ENCODE measurements at places on chromosomes 13 and 19.

DNA sequence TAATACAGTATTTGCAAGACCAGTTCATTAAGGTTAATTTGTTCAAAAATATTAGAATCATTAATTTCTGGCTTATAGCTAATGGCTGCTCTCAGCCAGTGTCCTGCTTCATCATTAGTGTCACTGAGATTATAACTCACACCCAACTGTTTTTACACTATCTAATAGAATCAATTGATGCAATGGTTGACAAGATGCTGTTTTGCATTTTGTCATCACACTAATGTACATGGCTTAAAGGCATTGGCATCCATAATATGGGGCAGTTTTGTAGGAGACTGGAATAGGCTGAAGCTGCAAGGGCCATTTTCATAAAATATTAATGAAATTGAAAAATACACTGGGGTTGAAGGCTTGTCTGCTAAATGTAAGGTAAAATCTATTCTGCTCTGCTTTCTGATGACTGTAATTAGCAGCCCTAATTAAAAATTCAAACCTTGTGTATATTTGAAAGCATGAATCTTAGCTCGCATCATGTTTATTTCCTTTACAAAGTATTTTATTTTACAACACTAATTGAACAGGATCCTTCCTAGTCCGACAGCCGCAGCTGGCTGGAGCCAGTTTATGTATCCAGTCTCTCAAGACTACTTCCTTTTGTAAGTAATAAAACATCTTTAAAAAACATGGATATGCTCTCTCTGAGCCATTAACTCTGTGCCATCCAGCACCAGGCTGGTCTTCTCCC lies 296.7 kb downstream of the POU4F1 start:
- DNase-seq: no peak

- DNase-seq: no peak
Observed at GRCh38 chr19:48714759-48715675, 4.5 kb downstream of the MAMSTR start.

DNA sequence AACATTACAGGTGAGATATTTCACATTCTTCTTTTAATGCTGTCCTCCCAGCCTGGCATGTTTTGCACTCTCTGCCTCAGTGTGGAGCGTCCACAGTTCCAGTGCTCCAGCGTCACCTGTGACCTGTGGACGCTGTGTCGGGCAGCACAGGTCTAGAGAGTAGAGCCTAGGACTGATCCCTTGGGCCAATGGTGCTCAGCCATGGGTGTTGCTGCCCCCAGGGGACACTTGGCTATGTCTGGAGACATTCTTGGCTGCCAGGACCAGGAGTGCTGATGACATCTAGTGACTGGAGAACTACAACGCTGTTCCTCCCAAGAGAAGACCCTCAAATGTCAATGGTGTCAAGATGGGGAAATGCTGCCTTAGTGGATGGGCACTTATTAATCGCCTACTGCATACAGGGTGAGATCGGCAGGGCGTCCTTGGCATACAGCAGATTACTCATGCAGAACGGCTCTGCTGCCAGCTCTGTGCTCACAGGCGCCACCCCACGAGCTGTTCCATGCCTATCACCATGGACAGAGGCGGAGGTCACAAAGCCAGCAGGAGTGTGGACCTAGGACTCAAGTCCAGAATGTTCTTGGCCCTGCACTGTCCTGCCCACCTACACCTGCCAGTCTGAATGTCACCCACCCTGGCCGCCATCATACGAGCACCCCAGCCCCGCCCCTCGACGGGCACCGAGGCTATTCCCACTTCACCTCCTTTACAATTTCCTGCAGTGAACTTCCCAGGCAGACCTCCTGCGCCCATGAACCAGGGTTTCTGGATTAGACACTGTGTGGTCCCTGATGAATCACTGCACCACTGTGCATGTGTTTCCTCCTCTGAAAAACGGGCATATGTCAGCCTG lies 13.9 kb upstream of the MADCAM1 start:
- no peak for DNase-seq

DNA sequence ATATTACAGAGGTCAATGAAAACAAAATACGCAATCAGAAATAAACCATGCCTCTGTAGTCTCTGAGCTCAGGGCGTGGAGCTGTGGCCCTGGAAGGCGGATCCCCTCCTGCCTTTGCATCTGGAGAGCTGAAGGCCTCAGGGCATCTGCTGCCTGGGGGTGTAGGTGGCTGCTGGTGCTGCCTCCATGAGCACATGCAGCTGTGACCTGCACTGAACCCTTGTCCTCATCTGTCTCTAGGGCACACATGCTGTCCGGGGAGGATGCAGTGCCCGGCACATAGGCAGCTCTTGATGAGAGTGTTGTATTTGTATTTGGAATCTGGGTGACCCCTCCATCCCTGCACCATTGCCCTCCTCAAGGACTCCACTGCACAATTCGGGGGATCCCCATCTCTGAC lies 185.7 kb downstream of the TEX29 start:
- no peak for DNase-seq

DNA sequence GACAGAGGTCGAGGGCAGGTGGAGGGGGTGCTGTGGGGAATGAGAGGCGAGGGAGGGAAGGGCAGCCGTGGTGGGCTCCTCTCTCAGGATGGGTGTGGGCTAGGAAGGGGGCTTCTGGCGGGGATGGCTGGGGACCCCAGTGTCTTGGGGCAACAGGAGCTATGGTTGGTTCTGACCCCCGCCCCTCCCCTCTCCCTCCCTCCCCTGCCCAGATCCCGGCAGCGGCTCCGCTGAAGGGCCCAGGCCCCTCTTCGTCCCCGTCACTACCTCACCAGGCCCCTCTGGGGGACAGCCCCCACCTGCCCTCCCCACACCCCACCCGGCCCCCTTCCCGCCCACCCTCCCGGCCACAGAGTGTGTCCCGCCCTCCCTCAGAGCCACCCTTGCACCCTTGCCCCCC lies 19.3 kb upstream of the EHD2 start:
- no peak for DNase-seq

DNA sequence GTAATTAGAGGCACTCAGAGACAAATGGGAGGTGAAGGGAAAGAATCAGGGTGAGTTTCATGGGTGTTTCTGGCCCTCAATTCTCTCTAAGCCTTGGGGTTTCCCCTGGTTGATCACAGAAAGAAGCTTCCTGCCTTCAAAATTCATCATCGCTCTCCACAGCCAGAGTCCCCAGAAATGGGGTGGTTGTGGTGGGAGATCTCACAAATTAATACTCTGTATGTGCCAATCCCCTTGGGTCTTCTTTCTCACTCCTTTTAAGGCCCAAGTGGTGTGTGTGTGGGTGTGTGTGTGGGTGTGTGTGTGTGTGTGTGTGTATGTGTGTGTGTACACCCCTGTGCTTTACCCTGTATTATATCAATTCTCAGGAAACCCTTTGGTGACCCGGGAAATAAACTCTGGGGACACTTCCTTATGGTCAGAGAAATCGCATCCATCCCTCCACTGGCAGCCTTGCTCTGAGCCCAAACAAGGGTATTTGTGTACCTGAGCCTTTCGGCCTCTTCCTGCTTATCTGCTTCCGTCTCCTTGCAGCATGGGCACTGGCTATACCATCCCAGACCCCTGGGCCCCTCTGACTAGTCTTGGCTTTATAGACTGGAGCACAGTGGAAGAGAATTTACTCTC lies 2.8 kb upstream of the FCGBP start:
- DNase-seq: no peak

- DNase-seq: no peak
Observed at GRCh38 chr19:54654447-54655321, 8.1 kb upstream of the LILRB4 start.

GRCh38 chr13:27372896-27373295 lies 51.5 kb upstream of the GTF3A start:
- no peak for DNase-seq

DNA sequence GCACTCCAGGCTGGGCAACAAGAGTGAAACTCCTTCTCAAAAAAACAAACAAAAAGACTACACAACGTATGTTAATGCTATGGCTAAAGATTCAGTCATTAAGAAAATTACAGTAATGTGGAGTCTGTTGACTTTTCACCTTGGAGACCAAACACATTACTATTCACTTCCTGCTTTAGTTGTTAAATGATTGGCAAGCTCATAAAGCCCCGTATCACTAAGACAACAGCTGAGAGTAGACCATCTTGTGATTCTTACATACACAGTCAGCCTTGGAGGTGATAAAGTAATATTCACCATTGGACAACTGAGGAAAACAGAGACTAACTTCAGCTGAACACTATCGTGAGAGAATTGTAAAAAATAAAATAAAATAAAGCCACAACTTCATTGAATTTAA lies 86.5 kb downstream of the KCTD12 start:
- DNase-seq: no peak

DNA sequence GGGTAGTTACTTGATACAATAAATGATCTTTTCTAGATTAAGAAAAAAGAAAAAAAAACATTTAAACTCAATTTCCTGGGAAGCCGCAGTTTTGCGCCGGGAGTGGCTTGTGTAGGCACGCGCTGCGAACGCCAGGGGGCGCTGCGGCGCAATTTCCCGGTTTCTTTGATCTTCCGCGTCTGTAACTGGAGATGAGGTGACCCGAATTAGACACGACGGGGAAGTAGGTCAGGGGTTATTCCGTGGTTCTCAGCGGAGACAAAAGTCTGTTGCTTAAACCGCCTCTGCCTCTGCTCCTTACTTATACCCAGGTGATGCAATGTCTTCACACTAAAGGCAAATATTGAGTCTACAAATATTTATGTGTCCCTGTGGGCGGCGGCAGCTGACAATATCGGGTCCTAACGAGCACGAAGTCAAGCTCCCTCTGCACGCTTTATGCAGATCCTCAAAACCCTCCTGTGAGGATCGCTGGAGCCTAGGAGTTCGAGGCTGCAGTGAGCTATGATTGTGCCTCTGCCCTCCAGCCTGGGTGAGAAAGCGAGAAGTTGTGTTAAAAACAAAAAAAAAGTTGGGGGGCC lies 15.2 kb downstream of the STXBP2 start:
- DNase-seq: peak; percentile 55

- no peak for DNase-seq
Observed at GRCh38 chr19:55647732-55648584, at the start of gene CCDC106. TSS of gene CCDC106 (plus strand) at chr19:55648212. CDS start at chr19:55649047, 835 bp downstream.

GRCh38 chr19:2142173-2142829 lies 9.1 kb downstream of the AP3D1 start:
- no peak for DNase-seq

DNA sequence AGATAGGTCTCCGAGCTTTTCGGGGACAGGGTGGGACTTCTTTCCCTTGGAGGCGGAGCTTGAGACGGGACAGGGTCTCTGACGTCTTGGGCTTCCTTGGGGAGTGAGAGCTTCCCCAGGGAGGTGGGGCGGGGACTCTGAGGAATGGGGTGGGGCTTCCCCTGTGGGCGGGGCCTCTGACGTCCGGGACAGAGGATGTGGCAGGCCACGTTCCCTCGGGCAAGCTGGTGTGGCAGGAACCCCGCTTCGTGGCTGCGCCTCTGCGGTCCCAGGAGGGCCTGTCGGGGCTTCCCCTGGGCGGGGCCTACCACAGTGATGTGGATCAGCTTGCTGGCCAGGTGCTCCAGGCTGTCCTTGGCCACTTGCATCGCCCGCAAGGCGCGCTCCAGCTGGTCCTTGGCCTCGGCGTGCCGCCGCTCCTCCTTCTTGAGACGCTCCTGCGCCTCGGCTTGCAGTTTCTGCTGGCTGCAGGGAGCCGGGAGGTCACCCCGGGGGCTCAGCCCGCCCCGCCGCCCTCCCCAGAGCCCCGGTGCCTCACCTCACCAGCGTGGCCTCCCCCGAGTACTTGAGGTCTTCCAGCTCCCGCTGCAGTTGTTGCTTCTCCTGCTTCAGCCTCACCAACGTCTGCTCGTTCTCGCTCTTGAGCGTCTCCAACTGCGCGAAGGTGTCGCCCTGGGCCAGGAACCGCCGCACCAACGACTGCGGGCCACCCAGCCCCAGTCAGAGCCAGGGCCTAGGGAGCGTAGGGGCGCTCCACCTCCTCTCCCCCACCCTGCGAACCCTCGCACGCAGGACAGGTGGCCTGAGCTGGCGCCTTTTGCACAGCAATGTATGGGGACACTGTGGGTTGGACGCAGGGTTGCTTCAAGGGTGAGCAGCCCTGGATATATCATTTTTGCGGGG lies 3.3 kb upstream of the RGL3 start:
- DNase-seq: no peak

DNA sequence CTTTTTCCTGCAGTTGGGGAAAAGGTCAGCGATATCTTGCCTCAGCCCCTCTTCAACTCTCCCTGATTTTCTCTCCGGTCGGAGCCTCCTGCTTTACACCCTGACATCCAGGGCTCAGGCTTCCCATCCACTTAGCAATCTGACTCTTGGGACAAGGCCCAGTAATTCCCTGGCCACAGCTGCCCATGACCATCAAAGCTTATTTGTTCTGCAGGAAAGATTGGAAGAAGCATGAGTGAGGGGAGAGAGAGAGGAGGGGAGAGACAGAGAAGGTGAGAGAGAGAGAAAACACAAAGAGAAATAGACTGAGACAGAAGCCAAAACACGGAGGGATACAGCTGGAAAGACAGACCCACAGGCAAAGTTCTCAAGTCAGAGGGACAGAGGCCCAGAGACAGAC lies 13.7 kb downstream of the SYT3 start:
- DNase-seq: no peak

DNA sequence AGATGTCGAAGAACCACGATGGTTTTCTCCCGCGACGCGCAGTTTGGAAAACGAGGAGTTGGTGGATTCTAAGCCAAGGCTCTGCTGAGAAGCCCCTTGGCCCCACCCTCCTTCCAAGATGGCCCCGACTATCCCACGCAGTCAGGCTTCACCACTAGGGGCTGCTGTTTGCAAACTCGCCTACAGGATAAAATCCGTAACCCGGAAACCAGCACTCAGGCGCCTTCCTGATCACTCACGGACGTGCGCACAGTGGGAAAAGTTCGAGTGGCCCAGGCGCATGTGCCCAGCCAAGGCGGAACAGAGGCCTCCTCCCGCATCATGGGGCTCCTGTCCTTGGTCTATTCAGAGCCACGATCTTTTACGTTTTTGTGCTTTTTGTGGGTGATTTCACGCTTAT lies 19.2 kb upstream of the UQCR11 start:
- DNase-seq: no peak

GRCh38 chr13:33319859-33320258 lies 34.3 kb upstream of the STARD13 start:
- no peak for DNase-seq

- no peak for DNase-seq
Observed at GRCh38 chr19:13269348-13269747, 119.1 kb downstream of the IER2 start.

- DNase-seq: no peak
Observed at GRCh38 chr19:32914879-32915660, 45.5 kb upstream of the SLC7A9 start.

DNA sequence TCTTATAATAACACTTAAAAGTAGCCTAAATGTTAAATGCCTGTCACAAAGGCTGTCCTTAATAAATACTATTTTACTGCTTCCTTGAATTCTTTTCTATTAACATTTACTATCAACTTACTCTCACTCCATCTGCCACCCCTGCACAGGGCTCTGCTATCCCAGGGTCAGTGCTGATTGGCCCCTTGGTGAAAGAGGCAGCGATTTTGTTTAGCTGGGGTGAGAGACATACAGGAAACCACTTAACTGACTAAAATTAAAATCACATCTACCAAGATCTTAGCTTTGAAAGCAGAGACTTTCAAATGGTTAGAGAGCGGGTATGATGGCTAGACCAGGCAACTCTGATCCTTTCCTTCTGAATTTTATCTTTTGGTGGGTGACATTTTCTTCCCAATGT lies 149.9 kb upstream of the HTR2A start:
- no peak for DNase-seq

- DNase-seq: no peak
Observed at GRCh38 chr19:45947926-45948325, 25.7 kb downstream of the NOVA2 start.

- no peak for DNase-seq
Observed at GRCh38 chr19:38559428-38560401, 58.0 kb downstream of the MAP4K1 start.

All from GOT3 (cell line).